ENCODE measurements at places on chromosomes 7 and 10. TPM values are rescaled to one million over a fixed set of nuclear protein-coding genes. Genes with fewer than 3 reads are reported as not detected.
A peak's percentile ranks its signal among the peaks of the same experiment; 100 is the strongest.

DNA sequence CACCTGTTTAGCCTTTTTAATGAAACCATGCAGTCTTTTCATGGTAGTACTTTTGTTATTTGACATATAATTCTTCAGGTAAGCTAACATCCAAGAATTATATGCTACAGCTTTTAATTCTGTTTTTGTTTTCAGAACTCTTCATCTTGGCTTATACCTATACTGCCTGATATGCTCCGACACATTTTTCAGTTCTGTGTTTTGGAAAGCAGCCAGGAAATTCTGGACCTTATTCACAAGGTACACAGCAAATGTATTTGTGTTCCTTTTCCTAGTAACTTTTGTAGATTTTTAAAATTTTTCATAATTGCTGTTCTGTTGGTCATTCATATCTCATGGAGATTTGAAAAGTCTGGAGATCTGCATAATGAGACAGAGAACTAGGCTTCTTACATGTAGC lies 56.7 kb downstream of the BTAF1 start:
- no peak for DNase-seq

- DNase-seq, result no peak
These were observed 19.9 kb upstream of the GIMAP8 start for GRCh38 chr7:150430465-150431085.

DNA sequence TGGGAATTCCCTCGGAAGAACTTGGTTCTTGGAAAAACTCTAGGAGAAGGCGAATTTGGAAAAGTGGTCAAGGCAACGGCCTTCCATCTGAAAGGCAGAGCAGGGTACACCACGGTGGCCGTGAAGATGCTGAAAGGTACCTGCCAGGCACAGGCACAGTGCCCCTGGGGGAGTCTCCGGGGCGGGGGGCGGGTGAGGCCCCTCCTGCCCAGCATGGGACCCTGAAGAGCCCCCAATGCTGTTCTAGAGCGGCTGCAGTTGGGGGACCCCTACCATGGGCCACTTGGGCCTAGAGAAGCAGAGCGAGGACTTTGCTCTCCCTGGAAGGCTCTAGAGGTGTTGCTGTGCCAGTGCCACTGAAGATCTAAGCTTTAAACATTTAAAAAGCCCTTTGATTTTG lies 21.6 kb upstream of the CSGALNACT2 start:
- DNase-seq, result no peak

DNA sequence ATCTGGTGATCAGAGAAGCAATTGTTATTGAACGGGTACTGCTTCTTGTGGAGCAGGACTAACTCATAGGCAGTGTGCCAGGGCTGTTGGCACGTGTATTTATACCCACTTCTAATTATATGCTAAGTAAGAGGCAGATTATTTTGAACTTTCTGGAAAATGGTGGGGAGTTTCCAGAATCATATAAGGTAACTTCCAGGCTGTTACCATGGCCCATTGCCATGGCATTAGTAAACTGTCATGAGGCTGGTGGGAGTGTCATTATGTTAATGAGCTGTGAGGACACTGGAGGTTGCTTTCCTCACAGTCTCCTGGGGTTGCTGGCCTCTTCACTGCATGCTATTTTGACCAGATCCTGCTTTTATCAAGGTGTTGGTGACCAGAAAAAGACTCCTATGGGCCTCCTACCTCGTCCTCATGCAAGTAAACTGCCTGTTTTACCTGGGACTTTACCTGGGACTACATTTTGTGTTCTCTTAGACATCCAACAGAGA lies 122.6 kb downstream of the KCND2 start:
- DNase-seq, result no peak

GRCh38 chr10:121594623-121595350 lies 3.5 kb downstream of the FGFR2 start:
- DNase-seq, result peak; percentile 51

GRCh38 chr10:88744002-88744401 lies 15.8 kb upstream of the LIPN start:
- no peak for DNase-seq

GRCh38 chr10:59177836-59178235 lies 1.4 kb downstream of the PHYHIPL start:
- no peak for DNase-seq

DNA sequence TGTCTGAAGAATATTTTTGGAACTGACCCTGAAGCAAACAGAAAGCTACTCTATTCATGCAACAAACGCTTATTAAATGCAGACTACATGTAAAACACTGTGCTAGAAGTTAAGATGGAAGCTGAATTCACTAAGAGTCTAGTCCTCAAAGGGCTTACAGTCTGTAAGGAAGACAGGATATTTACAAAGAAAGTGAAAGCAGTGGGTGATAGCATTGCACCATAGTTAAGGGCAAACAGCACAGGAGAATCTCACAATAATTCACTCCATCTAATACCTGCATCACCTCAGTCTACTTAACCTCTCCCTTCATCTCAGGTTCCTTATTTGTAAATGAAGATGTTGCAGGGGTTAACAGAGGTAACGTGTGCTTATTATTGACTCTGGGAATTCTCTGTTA lies 360.0 kb upstream of the AOAH start:
- DNase-seq, result no peak

DNA sequence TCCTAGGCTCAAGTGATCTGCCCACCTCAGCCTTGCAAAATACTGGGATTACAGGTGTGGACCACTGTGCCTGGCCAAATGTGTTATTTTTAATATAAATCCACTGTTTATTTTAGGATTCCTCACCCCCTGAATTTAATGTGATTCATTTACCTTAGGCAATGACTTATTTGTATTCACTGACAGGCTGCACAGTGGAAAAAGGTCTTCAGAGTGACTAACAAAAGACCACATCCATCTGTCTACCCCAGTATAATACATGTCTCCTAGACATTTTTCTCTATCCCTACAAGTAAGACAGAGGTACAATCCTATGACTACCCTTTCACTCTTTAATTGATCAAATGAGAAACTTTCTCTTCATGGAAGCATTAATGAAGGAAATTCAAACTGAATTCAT lies 230.2 kb downstream of the AHR start:
- no peak for DNase-seq

PGAM2 gene
- 1.9 TPM for total RNA-seq
